Tibial nerve (tissue), 4 donors: ENCODE measurements at places on chromosomes 16 and 17. TPM values are rescaled to one million over a fixed set of nuclear protein-coding genes. Genes with fewer than 3 reads are reported as not detected.

DNA sequence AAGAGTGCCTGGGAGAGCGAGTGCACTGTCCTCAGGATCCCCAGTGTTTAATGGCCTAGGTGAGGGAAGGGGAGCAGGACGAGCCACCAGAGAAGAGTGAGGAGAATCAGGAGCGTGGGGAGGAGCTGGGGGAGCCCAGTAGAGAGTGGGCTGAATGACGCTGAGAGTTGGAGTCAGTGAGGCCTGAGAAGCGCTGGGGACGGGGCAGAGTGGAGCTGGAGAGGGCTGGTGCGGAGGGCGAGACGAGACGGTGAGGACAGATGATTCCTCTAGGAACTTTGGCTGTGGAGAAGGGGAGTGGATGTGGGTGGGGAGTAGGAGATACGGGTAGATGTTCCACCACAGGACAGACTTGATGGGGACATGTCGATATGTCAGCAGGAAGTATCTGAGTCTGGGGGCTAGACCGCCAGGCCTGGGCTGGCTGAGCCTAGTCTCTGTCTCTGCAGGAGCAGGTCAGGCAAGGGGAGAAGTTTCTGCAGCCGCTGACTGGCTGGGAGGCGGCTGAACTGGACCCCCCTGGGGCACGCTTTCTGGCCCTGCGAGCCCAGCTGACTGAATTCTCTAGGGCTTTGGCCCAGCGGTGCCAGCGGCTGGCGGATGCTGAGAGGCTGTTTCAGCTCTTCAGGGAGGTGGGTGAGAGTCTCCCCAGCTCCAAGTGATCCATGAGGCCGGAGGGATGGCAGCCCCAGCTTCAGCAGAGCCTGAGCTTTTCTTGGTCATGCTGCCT is 4.7 kb downstream of the PLEKHG4 start:
- no peak overlapping the region for H3K27ac ChIP-seq
- peaks cover 68% of the 10 kb centered on the region for H3K36me3 ChIP-seq
- no peaks in the 10 kb centered on the region for H3K27me3 ChIP-seq
- H3K4me1 ChIP-seq, result no peaks in the 10 kb centered on the region

- no peak overlapping the region for H3K4me3 ChIP-seq
- no peaks in the 10 kb centered on the region for H3K4me1 ChIP-seq
- no peaks in the 10 kb centered on the region for H3K36me3 ChIP-seq
- DNase-seq, result no peak
- no peaks in the 10 kb centered on the region for H3K27me3 ChIP-seq
Observed at GRCh38 chr16:47921535-47921934, 234.3 kb downstream of the ABCC12 start.

GRCh38 chr17:73562896-73563295 is 81.3 kb downstream of the SDK2 start:
- no peaks in the 10 kb centered on the region for H3K27me3 ChIP-seq
- no peak overlapping the region for H3K27ac ChIP-seq
- no peak for DNase-seq
- no peak overlapping the region for H3K4me3 ChIP-seq

DNA sequence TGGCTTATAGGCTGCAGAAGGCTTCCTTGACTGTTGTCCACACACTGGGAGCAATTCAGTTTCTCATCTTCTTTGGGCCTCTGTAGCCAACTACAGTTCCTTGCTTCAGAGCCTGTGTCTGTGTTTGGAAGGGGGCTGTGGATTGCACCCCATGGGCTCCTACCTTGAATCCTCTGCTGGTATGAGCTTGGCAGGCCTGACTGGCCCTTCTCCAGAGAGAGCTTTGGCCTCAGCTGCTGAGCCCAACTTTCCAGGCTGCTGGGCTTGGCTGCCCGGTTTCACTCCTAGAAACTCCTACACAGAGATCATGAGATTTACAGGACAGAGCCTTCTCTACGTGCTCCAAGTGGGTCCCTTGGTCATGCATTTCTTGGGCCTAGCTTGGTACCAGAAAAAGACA is 354.4 kb downstream of the SNX29 start:
- DNase-seq, result no peak
- H3K36me3 ChIP-seq, result no peaks in the 10 kb centered on the region
- H3K27ac ChIP-seq, result no peak overlapping the region
- H3K27me3 ChIP-seq, result no peaks in the 10 kb centered on the region

GRCh38 chr17:81200695-81201580 is 21.8 kb downstream of the CEP131 start:
- H3K27ac ChIP-seq, result no peak overlapping the region
- no peak overlapping the region for H3K4me3 ChIP-seq
- peaks cover 7% of the 10 kb centered on the region for H3K4me1 ChIP-seq

DNA sequence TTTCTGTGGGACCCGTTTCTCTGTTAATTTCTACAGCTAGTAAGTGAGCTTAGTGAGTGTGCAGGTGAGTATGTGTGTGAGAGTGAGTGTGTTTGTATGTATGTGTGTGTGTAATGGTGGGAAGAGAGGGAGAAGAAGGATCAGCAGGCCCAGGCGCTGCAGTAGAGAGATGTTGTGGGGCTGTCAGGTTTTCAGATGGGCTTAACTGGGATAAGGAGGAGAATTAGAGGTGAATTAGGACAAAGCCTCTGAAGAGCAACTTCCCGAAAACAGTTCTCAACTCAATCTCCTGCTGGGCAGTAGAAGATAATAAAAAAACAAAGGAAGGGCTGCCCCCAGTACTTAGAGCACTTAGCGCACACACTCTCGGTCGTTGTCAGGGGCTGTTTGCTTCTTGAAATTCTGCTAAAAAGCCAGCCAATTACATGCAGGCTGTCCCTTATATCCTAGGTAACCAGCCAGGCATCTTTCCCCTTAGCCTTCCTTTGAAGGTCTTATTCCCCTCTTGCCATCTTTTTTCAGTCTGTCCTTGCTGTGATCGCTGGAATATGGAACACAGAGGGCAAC is 63.4 kb downstream of the CLEC16A start:
- H3K27me3 ChIP-seq, result no peaks in the 10 kb centered on the region
- no peaks in the 10 kb centered on the region for H3K4me1 ChIP-seq
- H3K4me3 ChIP-seq, result no peak overlapping the region
- H3K36me3 ChIP-seq, result no peaks in the 10 kb centered on the region

- no peaks in the 10 kb centered on the region for H3K36me3 ChIP-seq
- no peaks in the 10 kb centered on the region for H3K27me3 ChIP-seq
- H3K4me3 ChIP-seq, result no peak overlapping the region
- no peak for DNase-seq
- no peak overlapping the region for H3K27ac ChIP-seq
Observed at GRCh38 chr17:27430882-27431491, 25.3 kb upstream of the KSR1 start.

GRCh38 chr17:64787921-64788271 is 125.8 kb upstream of the SMURF2 start:
- H3K27me3 ChIP-seq, result peaks cover 44% of the 10 kb centered on the region
- no peaks in the 10 kb centered on the region for H3K4me1 ChIP-seq
- no peak for DNase-seq
- H3K27ac ChIP-seq, result no peak overlapping the region

Gene SLC43A2
- total RNA-seq, result 10.3 TPM

Gene ARHGAP23
- total RNA-seq, result 80.7 TPM

Gene TP53TG3C
- total RNA-seq, result not detected

Gene DYNLRB2
- total RNA-seq, result not detected
